ENCODE measurements at places on chromosomes 1 and 21.

GRCh38 chr1:64822621-64823020, 77.7 kb downstream of the RAVER2 start:
- DNase-seq = no peak

DNA sequence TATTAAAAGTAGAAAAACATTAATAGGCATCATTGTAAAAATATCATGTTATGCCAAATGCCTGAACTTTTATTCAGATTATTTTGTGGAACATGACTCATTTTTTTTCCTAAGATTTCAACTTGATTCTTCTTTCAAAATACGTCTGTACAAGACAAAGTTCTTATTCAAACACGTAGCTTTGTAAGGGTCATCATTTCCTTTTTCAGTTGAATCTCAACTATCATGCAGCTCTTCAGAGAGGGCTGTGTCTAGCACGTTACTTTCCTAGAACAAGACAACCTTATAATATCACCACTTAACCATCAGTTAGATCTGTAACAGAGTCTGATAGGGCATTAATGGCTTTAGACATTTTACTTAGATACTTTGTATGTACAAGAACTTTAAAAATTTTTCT, 608.9 kb downstream of the AMY1C start:
- no peak for DNase-seq

GRCh38 chr1:1435911-1436629, 580 bp downstream of the VWA1 start:
- no peak for DNase-seq

DNA sequence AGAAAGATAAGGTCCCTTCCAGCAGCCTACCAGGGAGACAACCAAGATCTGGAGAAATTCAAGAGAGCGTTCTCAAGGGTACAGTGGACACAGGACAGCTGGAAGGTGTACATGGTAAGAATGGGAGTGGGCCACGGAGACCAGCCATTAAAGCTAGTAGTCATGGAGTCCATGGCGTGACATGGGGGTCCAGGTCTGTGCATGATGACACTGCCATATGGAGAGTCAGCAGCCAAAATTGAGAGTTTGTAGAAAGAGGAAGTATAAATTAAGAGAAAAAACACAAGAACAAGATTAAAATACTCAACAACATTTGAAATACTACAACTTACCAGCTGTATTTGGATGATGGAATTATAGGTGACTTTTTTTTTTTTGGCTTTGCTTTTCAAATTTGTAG, 7.9 kb upstream of the LORICRIN start:
- no peak for DNase-seq

DNA sequence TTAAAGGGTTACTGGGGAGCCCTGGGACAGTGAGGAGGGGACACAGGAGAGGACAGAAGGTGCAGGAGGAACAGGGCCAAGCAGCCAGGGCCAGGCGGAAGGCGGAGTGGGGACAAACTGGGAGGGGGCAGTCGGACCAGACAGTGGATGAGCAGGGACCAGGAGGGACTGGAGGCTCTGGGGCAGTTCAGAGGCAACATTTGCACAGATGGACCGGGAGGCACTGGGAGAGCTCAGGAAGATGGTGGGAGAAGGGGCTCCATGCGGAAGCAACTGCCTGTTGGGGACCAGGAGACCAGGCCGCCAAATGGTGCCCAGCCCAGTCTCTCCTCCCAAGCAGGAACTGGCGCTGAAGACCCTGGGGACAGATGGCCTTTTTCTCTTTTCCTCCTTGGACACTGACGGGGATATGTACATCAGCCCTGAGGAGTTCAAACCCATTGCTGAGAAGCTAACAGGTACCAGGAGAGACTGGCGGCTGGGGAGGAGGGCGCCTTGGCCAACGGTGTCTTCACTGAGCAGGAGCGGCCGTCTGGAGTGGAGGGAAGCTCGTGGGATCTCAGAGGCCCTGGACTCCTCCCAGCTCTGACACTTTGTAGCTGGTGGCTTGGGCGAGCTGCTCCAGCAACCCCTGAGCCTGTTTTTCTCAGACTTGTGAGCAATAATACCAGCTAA, 847 bp downstream of the SELENON start:
- no peak for DNase-seq
